Bronchus fibroblast of lung (primary cell): ENCODE measurements at places on chromosomes 6 and 20. TPM values are rescaled to one million over a fixed set of nuclear protein-coding genes. Genes with fewer than 3 reads are reported as not detected.

CRISP3 gene
- not detected in 2 replicates for total RNA-seq

CBLN4 gene
- not detected in 2 replicates for total RNA-seq

BLCAP gene
- 22.2 and 23.2 TPM in 2 replicates for total RNA-seq

GPX5 gene
- total RNA-seq = not detected in 2 replicates

PDYN gene
- total RNA-seq = not detected in 2 replicates

CDH26 gene
- total RNA-seq = 0.15 TPM in 1 of 2 replicates, not detected in the other

OCSTAMP gene
- not detected in 2 replicates for total RNA-seq

ULBP1 gene
- 3.6 and 4.0 TPM in 2 replicates for total RNA-seq

BCLAF1 gene
- 46.8 and 58.7 TPM in 2 replicates for total RNA-seq

CST7 gene
- total RNA-seq = not detected in 2 replicates

ABHD12 gene
- 79.2 and 82.8 TPM in 2 replicates for total RNA-seq

RNF144B gene
- total RNA-seq = 1.3 and 1.5 TPM in 2 replicates

PLEKHG1 gene
- total RNA-seq = 1.2 and 1.6 TPM in 2 replicates

OSTM1 gene
- 8.9 and 10.4 TPM in 2 replicates for total RNA-seq

BMP6 gene
- total RNA-seq = 0.15 TPM in 1 of 2 replicates, not detected in the other

CST2 gene
- not detected in 2 replicates for total RNA-seq

GINS1 gene
- total RNA-seq = 18.4 and 19.5 TPM in 2 replicates

C6orf132 gene
- 5.9 and 6.6 TPM in 2 replicates for total RNA-seq

ANKS1A gene
- total RNA-seq = 6.7 and 7.9 TPM in 2 replicates

OXT gene
- not detected in 2 replicates for total RNA-seq

IDH3B gene
- 102 and 126 TPM in 2 replicates for total RNA-seq

FAM83C gene
- under 0.01 TPM in 1 of 2 replicates, not detected in the other for total RNA-seq

COL20A1 gene
- total RNA-seq = not detected in 2 replicates

ADGRB3 gene
- 0.17 and 0.59 TPM in 2 replicates for total RNA-seq

CUL7 gene
- total RNA-seq = 27.6 and 30.0 TPM in 2 replicates

ADGB gene
- not detected in 2 replicates for total RNA-seq

HLA-DOA gene
- total RNA-seq = not detected in 2 replicates

SLC17A4 gene
- not detected in 2 replicates for total RNA-seq

TCF15 gene
- total RNA-seq = under 0.01 TPM in 1 of 2 replicates, not detected in the other

SYCP2 gene
- under 0.01 and 0.15 TPM in 2 replicates for total RNA-seq

RAET1E gene
- total RNA-seq = under 0.01 TPM in 1 of 2 replicates, not detected in the other

HLA-DQB1 gene
- total RNA-seq = not detected in 2 replicates

OR12D1 gene
- not detected in 2 replicates for total RNA-seq

NOX3 gene
- not detected in 2 replicates for total RNA-seq

ADTRP gene
- 0.17 TPM in 1 of 2 replicates, not detected in the other for total RNA-seq
